ENCODE measurements at places on chromosomes 2 and 18. TPM values are rescaled to one million over a fixed set of nuclear protein-coding genes. Genes with fewer than 3 reads are reported as not detected.

Gene TWIST2
- total RNA-seq: 1.2 TPM

Gene MERTK
- 4.2 TPM for total RNA-seq

Gene PTPRN
- not detected for total RNA-seq

Gene OSBPL1A
- 70.0 TPM for total RNA-seq

Gene CASP10
- total RNA-seq: 3.1 TPM

Gene ATAD2B
- total RNA-seq: 7.7 TPM

Gene RFX8
- not detected for total RNA-seq

Gene MC2R
- 0.48 TPM for total RNA-seq

Gene CD8A
- 0.81 TPM for total RNA-seq

Gene ITGA4
- 2.6 TPM for total RNA-seq

Gene TFCP2L1
- 0.17 TPM for total RNA-seq

Gene RGPD4
- total RNA-seq: 0.17 TPM

Gene SAG
- not detected for total RNA-seq

Gene CCDC150
- 0.56 TPM for total RNA-seq

Gene C2orf81
- 0.46 TPM for total RNA-seq

Gene APCDD1
- 1.4 TPM for total RNA-seq

Gene HOXD12
- total RNA-seq: not detected

Gene STEAP3
- 28.2 TPM for total RNA-seq

Gene HSPD1
- 252 TPM for total RNA-seq

Gene TMEM17
- 0.67 TPM for total RNA-seq

Gene IL1F10
- not detected for total RNA-seq

Gene CBLN2
- total RNA-seq: not detected

Gene INHA
- total RNA-seq: not detected

Gene HRH4
- total RNA-seq: 0.10 TPM

Gene MYOM1
- total RNA-seq: 412 TPM

Gene FARP2
- total RNA-seq: 17.7 TPM

Gene IL36RN
- total RNA-seq: not detected

Gene ABCA12
- total RNA-seq: not detected

Gene GALR1
- not detected for total RNA-seq

Gene VWC2L
- 0.87 TPM for total RNA-seq

Gene HS1BP3
- total RNA-seq: 11.0 TPM

Gene ZEB2
- total RNA-seq: 48.7 TPM

Gene DNAH7
- 0.10 TPM for total RNA-seq

Gene CPLX4
- total RNA-seq: not detected

Gene FBLN7
- 0.65 TPM for total RNA-seq

Gene SNTG2
- total RNA-seq: not detected

Gene KDM3A
- 34.7 TPM for total RNA-seq

Gene DPP10
- total RNA-seq: not detected
